ENCODE measurements at places on chromosomes 4 and X.

GRCh38 chrX:33831211-33831610 lies 300.9 kb downstream of the FAM47A start:
- no peak for DNase-seq

- DNase-seq = no peak
Observed at GRCh38 chr4:108433832-108434231, 186.5 kb upstream of the RPL34 start.

- DNase-seq = no peak
Observed at GRCh38 chrX:154010330-154011087, 9.2 kb downstream of the IRAK1 start.

GRCh38 chr4:150585611-150586010 lies 3.7 kb downstream of the MAB21L2 start:
- no peak for DNase-seq

GRCh38 chr4:65367306-65367705 lies 303.0 kb downstream of the EPHA5 start:
- DNase-seq = no peak

DNA sequence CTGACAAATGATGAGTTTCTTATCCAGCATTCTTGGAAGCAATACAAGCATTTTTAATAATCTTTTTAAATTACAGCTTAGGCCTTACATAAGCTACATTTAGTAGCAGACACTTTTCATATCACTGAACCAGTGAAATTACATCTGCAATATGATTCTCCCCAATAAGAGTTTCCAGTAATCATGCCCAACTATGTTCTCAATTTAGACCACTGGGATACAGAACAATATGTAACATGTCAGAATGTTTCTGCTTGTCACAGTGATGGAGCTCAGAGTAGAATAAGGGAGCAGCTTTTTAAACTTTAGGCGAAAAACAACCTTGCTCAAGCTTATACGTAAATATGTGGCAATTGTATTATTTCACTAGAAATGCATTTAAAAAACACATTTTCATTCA lies 1132.2 kb downstream of the FAT4 start:
- no peak for DNase-seq
